Fibroblast of skin of right quadriceps (primary cell): ENCODE measurements at places on chromosomes 4 and X.

GRCh38 chr4:41448934-41449333 is 89.0 kb upstream of the LIMCH1 start:
- DNase-seq: no peak

GRCh38 chr4:165309456-165309855 is 18.0 kb upstream of the MSMO1 start:
- no peak for DNase-seq

DNA sequence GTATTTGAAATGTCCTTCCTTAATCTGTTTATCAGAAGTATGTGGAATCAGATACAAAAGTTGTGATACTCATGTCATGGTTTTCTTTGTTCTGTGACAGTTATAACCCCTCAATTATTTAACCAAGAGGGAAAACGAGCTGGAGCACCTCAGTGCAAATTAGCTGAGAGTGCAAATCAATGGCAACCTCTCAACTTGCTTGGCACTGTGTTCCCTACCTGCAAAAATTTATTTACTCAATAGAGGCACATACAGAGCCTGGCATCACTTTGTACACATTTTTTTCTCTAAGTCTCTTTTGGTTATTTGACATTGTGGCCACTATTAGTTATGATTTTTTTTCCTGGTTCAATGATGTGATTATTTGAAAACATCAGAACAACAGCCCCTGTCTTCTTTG is 186.2 kb downstream of the STIM2 start:
- no peak for DNase-seq

DNA sequence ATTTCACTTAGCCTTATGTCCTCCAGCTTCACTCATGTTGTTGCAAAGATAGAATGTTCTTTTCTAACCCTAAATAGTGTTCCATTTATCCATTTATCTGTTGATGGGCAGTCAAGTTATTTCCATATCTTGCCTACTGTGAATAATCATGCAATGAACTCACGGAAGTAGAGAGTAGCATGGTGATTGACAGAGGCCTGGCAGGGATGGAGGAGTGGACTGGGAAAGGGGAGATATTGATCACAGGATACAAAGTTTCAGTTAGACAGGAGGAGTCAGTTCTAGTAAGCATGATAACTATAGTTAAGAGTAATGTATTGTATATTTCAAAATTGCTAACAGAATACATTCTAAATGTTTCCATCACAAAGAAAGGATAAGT is 10.3 kb upstream of the CLNK start:
- no peak for DNase-seq

DNA sequence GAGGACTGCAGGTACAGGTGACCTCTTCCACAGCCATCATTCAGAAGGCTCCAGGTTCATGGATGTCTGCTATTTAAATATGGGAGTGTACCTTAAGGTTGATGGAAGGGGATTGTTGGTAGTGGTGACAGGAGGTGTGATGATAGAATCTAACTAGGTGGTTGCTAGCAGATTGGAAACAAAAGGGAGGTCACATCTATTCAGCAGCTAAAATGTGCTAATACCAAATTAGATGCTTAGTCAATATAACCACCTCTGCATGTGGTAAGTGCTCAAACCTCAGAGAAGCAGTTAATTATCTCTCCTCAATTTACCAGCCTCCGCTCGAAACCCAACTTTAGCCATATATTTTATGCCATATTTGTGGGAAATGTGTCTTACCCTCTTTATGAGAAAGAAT is 98.7 kb upstream of the CCSER1 start:
- DNase-seq: no peak
